HepG2 (cell line): ENCODE measurements at places on chromosomes 11 and 22.

GRCh38 chr11:10641912-10642697 lies 51.5 kb downstream of the IRAG1 start:
- no peak for DNase-seq

DNA sequence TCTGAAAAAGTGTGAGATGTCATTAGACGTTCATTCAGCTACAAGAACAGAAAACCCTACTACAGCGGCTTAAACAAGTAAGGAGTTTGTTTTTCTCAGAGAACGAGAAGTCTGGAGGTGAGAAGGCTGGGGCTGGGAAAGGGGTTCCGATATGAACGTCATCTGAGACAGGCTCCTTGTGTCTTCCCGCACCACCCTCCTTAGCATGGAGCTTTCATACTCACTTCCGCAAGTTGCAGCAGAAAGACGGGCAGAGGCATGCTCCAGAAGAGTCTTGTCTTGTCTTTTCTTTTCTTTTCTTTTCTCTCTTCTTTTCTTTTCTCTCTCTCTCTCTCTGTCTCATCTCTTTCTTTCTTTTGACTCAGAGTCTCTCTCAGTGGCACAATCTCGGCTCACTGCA lies 3.6 kb downstream of the TMEM45B start:
- DNase-seq = no peak

GRCh38 chr11:45204761-45205160 lies 58.3 kb downstream of the PRDM11 start:
- no peak for DNase-seq

DNA sequence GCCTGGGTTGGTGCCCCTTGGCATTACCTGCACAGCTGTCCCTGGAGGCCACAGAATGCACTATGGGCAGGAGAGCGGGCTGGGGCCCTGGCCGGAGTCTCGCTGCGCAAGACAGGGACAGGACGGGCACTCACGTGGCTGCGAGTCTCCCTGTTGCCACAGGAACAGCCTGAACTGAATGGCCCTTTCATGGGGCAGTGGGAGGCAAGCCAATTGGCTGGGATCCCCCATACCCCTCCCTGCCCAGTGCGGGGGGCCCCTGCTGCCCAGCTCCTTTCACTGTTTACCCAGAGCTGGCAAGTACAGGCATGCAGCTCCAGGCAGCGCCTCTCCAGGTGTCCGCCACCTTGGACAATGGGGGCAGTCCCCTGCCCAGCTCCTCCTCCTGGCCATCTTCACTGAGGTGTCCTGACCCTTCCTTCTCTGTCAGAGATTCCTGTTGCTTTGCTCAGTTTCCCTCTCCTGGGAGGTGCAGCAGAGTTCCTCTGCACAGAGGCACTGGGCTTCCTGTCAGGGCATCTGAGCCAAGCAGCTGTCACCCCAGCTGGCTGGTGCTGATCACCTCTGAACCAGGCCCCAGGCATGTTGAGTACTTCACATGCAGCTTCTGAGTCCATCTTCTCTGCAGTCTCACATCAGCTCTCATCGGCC lies 5.2 kb downstream of the USP2 start:
- peak; percentile 88 for DNase-seq

DNA sequence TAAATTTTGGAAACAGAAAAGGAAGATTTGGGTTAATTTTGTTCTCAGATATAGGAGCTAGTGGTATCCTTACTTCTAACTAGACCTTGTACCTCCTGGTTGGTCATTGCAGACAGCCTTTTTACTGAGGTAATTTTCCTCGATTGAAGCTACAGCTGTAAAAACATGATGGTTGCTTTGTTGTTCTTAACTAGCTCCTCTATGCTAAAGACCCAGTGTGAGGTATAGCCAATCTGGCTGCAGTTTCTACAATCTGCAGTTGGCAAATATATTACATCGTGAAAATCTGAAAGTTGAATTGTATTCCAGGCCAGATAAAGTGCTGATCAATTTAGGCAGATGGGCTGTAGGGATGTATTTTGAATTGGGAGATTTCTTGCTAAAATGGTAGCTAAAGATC lies 116.5 kb downstream of the AASDHPPT start:
- DNase-seq = no peak

DNA sequence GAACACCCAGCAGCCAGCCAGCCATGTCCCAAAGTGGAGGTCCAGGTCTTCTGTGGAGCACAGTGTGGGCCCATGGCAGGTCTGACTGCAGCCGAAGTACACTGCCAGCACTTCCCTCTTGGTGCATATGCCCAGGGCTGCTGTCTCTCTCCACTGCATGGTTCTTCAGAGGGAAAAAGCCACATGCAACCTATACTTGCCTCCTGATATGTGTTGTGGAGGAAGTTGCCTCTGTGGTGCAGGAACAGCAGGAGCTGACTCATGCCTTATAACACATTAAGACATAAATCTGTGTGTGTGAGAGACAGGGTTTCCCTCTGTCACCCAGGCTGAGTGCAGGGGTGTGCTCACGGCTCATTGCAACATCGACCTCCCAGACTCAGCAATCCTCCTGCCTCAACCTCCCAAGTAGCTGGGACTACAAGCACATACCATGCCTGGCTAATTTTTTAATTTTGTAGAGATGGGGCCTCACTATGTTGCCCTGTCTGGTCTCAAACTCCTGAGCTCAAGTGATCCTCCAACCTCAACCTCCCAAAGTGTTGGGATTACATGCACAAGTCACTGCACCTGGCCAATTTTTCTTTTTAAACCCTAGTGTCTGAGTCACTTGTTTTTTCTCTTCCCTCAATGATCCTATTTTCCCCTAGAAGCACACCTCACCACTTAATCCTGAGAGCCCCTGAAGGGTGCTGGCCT lies 98.8 kb downstream of the MPPED2 start:
- no peak for DNase-seq
